HepG2 (cell line): ENCODE measurements at places on chromosomes 6 and 20. TPM values are rescaled to one million over a fixed set of nuclear protein-coding genes. Genes with fewer than 3 reads are reported as not detected.

Gene HLA-DMA
- 0.71 and 1.3 TPM in 2 replicates for total RNA-seq

Gene BACH2
- not detected in 2 replicates for total RNA-seq

Gene KCNK5
- total RNA-seq = 0.04 TPM in 1 of 2 replicates, not detected in the other

Gene FANCE
- 9.7 and 11.2 TPM in 2 replicates for total RNA-seq

Gene CAPN11
- 0.07 TPM in 1 of 2 replicates, not detected in the other for total RNA-seq

Gene MYT1
- total RNA-seq = 0.42 and 0.58 TPM in 2 replicates

Gene PDYN
- not detected in 2 replicates for total RNA-seq

Gene C6orf141
- total RNA-seq = not detected in 2 replicates
